ENCODE measurements at places on chromosomes 6 and 20.

- no peak for DNase-seq
Observed at GRCh38 chr6:170209354-170210025, 81.4 kb downstream of the DLL1 start.

- DNase-seq, result no peak
Observed at GRCh38 chr6:148405894-148406293, 63.3 kb downstream of the SASH1 start.

DNA sequence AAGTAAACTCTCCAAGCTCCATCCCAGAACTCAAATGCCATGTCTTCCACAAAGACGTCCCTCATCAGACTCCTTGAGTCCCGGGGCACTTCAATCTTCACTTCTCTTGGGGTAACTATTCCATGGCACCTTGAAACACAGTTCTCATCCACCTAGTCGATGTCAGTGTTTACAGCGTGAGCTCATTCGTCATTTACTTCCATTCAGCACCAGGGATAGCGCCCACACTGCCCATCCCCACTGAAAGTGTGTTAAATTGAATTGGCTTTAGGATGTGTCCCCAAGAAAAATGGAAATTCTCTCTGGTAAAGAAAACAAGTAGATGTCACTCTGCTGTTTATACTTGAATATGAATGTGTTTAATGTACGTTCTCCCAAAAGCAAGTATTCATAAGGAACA lies 31.3 kb downstream of the KCNK15 start:
- DNase-seq, result no peak

GRCh38 chr20:49901588-49901987 lies 13.7 kb downstream of the SPATA2 start:
- DNase-seq, result peak; percentile 88

DNA sequence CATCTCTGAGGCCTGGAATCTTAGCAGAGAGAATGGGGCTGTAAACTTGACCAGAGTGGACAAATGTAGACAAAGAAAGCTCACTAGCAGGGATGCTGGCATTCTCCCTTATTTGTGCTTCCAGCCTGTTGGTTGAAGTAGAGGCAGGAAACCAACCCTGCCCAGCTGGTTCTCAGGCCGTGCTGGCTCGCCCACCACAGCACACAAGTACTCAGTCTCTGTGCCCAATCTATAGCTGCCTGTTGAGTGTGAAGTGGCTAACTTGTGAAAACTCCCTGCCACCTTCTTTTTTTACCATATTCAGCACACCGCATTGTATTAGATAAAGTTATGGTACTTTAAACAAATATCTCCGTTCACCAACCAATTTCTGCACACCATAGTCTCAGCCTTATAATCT lies 37.3 kb downstream of the HDDC2 start:
- no peak for DNase-seq

GRCh38 chr20:63262836-63263235 lies 8.6 kb upstream of the NKAIN4 start:
- DNase-seq, result no peak

GRCh38 chr6:17892097-17892686 lies 95.2 kb downstream of the KIF13A start:
- no peak for DNase-seq

GRCh38 chr6:45075246-45075645 lies 252.9 kb upstream of the RUNX2 start:
- no peak for DNase-seq

GRCh38 chr20:45771182-45771759 lies 20.4 kb downstream of the WFDC3 start:
- peak; percentile 77 for DNase-seq

DNA sequence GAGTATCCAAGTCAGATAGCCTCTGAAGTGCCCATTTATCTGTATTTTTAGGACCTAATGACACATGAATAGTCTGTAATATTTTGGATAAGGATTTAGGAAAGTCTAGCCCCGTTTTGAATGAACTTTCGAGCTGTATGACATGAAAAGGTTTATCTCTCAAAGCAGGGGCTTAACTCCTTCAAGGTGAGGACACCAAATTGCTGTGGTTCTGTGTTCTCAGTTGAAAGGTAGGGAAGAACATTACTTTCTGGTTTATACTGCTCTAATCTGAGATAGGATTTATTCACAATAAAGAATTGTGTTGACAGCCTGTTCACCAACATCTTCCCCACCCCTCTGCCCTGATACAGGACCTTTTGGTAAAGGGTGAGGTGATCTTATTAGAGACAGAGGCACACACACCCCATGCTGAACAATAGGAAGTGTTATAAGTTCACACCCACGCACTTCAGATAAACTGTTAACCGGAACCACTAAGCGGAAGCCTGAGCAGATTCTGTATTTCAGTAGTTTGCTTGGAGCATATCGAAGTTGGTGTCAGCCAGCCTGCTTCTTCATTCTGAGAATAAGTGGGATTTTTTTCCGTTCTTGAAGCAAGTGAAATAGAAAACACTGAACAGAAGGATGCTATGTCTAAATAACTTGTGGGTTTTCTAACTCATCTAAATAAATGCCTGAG lies 223.3 kb downstream of the TMEM242 start:
- DNase-seq, result no peak

GRCh38 chr6:140697585-140697984 lies 1323.1 kb upstream of the CITED2 start:
- DNase-seq, result no peak

DNA sequence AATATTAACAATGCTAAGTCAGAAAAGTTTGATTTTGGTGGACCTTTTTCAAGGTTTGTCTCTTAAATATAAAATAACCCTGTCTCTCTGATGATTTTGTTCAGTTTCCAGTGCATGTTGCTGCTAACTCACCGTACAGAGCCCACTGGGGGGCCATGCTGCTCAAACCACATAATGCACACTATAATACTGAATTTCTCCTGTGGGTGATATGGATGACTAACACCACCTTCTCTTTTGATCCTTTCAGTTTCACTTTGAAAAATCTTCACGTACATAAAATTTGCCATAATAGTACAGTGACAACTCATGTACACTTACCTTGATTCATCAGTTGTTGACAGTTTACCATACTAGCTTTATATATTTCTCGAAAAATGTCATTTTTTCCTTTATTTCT lies 506.6 kb upstream of the MAN1A1 start:
- DNase-seq, result no peak

DNA sequence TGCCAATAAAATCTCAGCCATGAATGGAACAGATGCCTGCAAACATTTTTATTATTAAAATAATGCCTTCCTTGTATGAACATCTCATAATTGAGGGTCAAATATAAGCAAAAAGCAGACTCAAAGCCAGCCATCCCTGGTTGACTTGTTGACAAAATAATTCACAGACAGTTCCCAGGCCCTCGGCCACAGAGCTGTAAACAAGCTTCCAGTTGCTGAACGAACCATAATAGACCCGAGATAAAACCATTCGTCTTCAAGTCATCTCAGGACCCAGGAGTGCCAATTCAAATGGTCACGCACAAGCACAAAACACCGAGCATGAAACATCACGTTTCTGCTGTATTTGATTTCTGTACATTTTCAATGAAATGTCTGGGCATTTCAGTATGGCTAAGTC lies 113.3 kb upstream of the CDYL start:
- no peak for DNase-seq

GRCh38 chr6:40308533-40309306 lies 278.4 kb downstream of the LRFN2 start:
- DNase-seq, result peak; percentile 63
